ENCODE measurements at places on chromosomes 12 and 14.

DNA sequence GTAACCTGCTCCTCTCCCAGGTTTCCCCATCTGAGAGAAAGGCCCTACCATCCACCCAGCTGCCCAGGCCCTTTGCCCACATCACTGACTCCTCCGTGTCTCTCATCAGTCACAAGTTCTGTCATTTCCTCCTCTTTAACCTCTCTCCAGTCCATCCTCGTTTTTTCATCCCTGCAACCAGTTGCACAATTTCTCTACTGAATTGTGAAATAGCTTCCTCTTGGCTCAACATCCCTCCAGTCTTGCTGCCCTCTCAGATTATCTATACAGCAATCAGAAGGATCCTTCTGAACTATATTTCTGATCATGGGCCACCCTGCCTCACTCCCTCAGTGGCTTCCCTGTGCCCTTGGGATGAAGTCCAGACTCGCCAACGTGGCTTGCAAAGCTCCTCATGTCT is 6.8 kb downstream of the FAM161B start:
- no peak for DNase-seq

DNA sequence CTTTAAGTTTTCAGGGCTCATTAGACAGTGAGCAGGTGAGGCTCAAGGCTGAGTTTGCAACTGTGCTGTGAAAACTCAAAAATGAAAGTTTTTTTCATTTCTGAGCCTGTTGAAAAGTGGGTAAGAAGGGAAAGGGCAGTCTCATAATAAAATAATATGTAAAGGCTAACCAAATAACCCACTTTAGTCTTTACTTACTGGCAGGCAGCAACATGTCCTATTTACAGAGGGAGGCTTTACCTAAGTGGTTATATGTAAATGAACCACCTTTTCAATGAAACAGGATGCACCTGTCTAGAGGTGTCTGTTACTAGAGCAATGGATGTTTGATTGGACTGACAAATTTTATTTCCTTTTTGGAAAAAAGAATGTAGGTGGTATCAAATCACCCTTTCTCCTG is 158.0 kb downstream of the ETV6 start:
- DNase-seq, result no peak

- no peak for DNase-seq
Measured at GRCh38 chr14:29062976-29063375, 296.4 kb downstream of the FOXG1 start.

GRCh38 chr14:95326987-95327386 is 7.3 kb upstream of the CLMN start:
- no peak for DNase-seq

DNA sequence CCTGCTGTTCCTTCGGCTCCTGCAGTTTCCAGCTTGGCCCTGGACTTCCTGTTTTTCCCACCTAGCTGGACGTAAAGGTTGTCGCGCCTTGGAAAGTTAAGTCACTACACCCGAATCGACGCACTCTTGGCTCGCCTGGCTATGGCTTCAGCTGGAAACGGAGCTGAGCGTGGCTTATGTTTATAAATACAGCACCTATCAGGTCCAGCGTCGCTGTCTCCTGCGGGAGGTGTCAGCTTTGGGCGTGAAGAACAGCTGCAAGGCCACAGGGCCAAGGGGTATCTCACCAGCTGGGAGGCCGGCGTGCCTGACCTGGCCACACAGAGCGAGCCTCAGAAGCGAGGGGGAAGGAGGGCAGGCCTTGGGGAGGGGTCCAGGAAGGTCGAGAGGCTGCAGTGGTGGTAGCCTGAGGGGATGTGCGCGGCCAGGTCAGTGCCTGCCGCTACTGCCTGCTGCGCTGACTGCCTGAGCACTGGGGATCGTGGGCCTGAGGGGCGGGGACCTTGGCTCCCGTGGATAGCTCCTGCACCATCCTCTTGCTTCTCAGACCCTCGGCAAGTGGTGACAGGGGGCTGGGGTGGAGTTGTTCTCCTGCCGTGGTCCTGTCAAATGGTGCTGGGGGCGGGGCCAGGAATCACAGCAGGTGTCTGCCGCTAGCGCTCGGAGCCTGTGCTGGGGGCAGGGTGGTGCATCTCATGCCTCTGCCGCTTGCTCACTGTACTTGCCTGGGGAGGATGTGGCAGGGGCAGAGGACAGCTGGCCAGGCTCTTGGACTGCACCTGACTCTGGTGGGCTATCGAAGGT is 12.5 kb downstream of the PACS2 start:
- no peak for DNase-seq

- no peak for DNase-seq
Measured at GRCh38 chr12:97006585-97006984, 99.5 kb downstream of the NEDD1 start.

DNA sequence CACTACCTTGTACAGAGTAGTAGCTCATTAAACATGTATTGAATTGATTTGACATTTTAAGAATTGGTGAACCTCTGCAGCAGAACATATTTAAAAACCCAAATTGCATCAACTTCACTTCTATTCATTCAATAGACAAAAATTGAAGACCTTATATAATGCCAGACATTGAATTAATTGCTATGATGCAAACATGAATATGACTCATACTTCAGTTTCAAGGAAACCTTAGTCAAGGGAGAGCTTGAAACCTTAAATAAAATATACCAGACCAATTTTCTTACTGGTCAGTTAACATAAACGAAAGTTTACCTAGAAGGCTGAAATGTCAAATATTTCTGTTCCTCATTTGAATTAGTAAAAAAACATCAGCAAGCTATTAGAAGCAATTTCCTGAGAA is 5.0 kb upstream of the MGAT4C start:
- DNase-seq, result no peak

DNA sequence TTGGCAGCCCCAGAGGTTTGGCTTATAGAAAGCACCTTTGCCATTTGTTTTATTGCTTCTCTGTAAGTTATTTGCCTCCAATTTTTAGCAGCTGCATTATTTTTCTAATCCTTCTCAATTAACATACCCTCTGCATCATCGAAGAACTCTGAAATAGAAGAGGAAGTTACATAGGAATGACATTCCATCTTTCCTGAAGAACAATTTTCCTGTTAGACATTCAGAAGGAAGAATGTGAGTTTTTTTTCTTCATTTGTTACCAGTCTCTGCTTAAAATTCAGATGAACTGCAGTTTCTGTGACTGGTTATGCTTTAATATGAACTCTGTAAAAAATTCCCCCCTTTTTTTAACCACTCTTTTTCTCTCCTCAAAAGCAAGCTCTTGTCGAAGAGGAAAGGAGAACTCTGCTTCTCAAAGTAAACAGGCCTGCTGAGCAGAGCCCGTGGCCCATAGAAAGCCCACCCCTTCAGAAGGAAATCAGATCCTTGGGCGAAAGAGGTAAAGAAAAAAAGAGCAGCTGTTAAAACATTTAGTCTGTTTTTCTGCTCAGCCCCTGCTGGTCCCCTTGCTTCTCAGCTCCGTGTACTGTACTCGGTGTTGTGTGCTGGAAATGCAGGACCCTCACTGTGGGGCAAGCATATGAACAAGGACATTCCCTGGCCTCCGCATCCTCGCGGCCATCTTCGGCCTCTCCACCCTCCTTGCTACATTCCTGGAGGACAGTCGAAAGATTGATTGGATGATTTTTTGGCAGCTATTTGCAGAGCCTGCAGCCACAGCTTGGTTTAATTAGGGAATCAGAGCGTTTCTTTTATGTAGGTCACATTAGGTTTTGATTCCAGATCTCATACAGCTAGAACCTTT is 164.4 kb upstream of the LRIG3 start:
- DNase-seq, result no peak

GRCh38 chr12:124463341-124463921 is 104.0 kb downstream of the NCOR2 start:
- DNase-seq, result no peak

DNA sequence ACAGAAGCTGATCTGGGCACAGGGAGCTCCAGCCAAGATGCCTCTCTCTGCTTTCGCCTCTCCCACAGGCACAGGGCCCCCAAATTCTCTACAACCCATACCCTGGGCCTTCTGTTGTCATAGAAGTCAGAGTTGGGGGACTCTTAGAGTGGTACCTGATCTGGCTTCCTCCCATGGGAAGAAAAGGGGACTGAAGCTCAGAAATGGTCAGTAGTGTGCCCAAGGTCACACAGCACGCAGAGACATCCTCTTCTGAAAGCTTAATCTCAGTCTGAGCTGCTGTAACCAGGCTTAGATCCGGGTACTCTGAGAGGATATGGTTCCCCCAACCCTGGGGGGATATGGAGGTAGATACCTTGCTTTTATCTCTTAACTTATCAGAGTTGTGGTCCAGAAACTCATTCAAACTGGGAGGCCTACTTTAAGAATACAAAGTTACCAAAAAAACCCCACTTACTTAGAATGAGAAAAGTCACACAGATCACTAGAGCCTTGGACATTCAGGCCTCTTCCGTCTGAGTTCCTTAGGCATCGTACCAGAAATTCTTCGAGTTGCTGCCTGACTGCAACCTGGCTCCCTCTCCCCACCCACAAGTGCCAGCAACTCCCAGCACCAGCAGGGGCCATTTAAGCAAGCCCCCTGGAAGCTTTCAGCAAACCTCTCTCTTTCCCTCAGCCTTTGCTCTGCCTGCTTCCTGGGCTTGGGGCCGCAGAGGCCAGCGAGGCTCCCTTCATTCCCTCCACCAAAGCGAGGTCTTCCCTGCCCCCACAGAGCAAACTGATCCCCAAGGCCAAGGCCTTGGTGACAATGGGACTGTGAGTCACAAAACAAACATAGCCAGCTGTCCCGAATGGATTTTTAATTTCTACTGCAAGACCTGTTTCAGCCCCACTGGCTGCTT is 13.9 kb downstream of the KRT7 start:
- DNase-seq, result no peak

GRCh38 chr14:79856381-79856780 is 354.9 kb downstream of the DIO2 start:
- no peak for DNase-seq

GRCh38 chr12:32115404-32116104 is 8.9 kb downstream of the BICD1 start:
- DNase-seq, result no peak

DNA sequence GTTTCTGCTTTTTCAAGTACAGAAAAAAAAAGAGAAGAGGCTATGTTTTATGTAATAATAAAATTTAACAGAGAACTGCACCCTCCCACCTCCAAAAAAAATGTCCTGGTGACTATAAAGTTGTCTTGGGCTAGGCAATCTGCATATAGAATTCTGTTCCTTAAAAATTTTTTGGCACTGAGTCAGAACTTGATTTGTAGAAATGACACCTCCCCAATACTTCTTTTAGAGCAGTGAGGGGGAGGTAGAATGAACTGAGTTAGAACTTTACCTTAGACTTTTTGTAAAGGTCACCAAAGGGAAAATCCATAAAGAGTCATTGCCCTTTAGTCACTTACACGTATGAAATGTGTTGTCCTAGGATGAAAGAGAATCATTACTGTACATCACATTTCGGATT is 80.0 kb downstream of the BTG1 start:
- DNase-seq, result no peak

DNA sequence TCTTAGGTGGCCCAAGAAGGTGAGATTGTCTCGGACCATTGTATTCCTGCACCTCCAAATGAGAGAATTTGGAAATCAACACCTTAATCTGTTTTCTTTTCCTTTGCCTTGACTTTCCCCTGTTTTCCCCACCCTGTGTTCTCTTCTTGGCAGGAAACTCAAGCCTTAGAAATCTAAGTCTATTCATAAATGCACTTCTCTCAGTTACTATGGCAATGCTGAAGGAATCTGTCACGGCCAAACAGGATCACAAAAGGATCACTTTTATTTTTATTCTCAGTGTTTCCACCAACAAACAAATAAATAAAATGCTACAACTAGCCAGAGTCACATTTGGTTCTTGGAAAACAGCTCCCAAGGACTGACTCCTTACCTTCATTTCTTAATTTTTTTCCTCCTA is 270.5 kb downstream of the BCAT1 start:
- no peak for DNase-seq

- DNase-seq, result no peak
Measured at GRCh38 chr14:32770422-32770821, 168.3 kb upstream of the NPAS3 start.

- no peak for DNase-seq
Measured at GRCh38 chr14:50030036-50030435, 86.3 kb downstream of the VCPKMT start.

DNA sequence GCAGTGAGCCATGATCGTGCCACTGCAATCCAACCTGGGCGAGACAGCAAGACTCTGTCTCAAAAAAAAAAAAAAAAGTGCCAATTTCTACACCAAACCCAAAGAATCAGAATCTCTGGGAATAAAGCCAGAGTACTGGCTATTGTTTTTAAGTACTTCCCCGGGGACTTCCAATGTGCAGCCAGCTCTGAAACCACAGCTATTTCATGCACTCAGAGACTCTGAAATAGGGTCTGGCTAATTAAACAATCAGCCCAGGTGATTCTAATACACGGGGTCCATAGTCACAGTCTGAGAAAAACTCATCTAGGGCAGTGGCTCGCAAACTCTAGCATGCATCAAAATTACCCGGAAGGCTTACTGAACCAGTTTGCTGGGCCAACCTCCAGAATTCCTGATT is 56.3 kb downstream of the SIX6 start:
- no peak for DNase-seq

All from activated CD8-positive, alpha-beta memory T cell treated with anti-CD3 and anti-CD28 coated beads for 1 hour (primary cell).